Ureter (tissue), 1 donor: ENCODE measurements at places on chromosomes 1 and 21.

DNA sequence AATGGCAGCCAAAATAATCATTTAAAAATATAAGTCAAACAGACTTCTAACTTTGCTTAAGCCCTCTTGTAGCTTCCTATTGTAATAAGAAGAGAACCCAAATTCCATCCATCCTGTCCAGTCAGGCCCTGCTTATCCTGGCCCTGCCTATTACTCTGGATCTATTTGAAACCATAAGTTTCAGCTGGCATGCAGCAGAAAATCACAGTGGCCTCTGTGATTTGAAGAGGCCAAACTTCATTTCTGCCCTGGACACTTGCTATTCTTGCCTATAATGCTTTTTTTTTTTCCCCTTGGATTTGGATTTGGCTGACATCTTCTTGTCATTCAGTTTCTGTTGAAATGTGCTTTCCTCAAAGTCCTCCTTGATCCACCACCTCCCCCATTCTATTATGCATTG, 642.8 kb downstream of the USP25 start:
- no peak for DNase-seq

DNA sequence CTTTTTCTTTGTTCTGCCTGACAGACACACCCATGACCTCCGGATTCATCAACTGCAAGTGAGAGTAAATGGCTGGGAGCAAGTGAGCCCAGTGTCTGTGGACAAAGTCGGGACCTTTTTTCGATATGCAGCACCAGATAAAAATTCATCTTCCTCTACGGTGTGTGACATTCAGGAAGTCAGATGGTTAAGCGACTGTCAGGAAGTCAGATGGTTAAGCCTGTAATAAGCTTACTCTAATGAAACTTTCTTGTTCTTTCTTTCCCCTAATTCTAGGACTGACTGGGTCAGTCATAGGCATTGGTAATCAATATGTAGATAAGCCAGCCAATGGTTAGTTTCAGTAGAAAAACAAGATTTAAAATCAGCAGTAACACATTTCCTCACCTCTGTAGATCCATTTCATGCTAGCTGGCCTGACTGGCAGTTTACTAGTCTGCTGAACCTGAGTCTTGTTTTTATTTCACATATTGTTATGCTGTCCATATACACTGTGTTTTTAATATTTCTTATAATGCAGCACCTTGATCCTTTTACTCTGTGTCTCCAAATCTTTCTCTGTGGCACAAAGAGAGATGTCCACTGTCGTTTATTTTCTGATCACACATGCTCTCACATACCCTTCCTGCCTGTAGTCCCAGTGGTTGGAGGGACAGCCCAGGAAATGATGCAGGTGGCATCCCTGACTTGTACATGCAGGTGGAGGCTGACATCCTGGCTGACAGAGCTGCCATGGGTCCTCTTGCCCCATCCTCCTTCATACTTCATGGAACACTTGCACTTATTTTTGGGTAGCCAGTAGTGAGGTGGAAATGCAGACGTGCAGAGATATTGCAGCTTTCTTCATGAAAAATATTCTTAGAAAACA, 115.8 kb downstream of the VPS13D start:
- DNase-seq = no peak

- no peak for DNase-seq
Observed at GRCh38 chr1:22889213-22889827, 83.3 kb downstream of the LACTBL1 start.

DNA sequence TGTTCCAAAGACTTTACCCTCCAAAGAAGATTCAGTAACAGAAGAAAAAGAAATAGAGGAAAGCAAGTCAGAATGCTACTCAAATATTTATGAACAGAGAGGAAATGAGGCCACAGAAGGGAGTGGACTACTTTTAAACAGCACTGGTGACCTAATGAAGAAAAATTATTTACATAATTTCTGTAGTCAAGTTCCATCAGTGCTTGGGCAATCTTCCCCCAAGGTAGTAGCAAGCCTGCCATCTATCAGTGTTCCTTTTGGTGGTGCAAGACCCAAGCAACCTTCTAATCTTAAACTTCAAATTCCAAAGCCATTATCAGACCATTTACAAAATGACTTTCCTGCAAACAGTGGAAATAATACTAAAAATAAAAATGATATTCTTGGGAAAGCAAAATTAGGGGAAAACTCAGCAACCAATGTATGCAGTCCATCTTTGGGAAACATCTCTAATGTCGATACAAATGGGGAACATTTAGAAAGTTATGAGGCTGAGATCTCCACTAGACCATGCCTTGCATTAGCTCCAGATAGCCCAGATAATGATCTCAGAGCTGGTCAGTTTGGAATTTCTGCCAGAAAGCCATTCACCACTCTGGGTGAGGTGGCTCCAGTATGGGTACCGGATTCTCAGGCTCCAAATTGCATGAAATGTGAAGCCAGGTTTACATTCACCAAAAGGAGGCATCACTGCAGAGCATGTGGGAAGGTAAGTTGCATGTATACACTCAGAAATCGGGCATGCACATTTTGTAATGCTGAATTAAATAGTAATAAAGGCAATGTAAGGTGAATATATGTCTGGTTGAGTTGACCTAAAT, 97.2 kb downstream of the ZFYVE9 start:
- DNase-seq = no peak

- DNase-seq = no peak
Observed at GRCh38 chr21:44920694-44921604, at the start of gene ITGB2. ITGB2 (minus strand) TSS chr21:44920899; CDS start chr21:44910782, 10,117 bp downstream.

DNA sequence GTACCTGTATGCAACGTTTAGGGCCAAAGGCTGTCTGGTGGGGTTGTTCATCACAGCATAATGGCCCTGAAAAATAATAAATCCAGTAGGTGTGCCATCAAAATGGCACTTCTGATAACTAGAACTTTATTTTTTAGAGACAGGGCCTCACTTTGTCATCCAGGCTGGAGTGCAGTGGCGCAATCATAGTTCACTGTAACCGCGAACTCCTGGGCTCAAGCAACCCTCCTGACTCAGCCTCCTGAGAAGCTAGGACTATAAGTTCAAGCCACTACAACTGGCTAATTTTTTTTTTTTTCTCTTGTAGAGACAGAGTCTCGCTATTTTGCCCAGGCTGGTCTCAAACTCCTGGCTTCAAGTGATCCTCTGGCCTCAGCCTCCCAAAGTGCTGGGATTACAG, 4.7 kb downstream of the SNAPIN start:
- no peak for DNase-seq

DNA sequence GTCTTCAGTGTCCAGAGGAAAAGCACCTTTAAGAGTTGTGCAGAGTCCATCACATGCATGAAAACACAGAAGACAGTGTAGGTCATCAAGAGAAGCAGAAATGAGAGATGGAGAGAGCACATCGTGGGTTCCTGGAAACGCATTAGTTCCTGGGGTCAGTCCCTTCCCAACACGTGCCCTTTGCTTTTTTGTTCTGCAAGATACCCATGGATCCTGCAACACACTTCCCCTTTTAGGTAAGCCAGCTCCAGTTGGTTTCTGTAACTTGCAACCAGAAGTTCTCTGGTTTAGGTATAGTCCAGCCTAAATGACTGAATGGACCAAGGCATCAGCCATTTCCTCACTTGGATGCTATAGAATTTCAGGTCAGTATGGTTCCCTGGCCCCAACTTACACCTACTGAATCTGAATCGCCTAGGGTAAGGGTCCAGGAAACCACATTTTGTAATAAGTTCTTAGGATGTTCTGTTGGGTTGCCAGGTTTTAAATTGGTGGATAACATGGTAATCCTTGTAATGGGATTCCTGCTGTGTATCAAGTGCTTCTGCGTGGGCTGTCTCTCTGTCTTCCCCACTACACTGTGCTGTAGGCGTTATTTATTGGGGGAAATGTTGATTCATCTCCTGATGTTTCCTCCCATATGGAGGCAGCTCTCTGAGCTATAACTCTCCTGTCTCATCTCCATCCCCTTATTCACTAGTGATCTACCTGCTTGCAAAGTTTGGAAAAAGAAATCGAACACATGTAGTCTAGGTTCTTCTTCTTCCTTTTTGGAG, 230.6 kb downstream of the TNR start:
- no peak for DNase-seq

DNA sequence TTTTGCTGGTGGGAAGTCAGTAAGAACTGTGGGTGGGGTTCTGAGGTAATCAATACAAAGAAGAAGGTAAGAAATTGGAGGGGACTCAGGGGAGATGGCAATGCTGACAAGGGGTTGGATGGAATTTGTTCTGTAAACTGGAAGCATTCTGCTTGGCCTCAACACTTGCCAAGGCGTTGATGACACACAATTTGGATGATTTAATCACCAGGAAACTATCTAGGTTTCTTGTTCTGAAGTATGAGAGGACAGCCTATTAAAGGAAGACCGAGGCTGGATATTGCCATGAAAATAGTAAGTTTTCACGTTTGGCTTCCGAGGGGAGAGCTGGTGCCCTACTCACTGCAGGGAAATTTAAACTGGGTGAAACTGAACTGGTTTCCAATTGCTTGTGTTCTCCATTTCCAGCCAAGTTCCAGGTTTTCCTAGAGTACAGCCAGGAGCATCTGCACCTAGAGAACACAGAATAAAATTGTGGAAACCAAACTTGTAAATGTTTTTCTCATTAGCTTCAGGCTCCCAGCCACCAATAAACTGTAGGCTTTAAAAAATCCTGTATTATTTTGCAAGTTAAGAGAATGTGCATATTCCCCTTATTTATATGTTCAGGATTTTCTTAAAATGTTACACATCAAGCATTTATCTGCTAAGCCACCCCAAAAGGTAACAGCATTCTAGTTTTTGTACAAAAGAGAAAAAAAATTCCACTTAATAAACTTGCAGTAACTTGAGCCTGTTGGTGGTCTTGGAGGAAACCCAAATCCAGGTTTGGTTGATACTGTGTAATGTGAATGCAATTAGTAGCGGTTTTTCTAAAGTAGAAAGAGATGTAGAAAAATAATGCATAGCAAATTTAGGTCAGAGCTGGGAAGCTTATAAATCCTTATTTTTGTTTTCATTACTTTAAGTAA, 53.8 kb downstream of the ROR1 start:
- DNase-seq = no peak
